D341Med (cell line): ENCODE measurements at places on chromosomes 5 and 9.

DNA sequence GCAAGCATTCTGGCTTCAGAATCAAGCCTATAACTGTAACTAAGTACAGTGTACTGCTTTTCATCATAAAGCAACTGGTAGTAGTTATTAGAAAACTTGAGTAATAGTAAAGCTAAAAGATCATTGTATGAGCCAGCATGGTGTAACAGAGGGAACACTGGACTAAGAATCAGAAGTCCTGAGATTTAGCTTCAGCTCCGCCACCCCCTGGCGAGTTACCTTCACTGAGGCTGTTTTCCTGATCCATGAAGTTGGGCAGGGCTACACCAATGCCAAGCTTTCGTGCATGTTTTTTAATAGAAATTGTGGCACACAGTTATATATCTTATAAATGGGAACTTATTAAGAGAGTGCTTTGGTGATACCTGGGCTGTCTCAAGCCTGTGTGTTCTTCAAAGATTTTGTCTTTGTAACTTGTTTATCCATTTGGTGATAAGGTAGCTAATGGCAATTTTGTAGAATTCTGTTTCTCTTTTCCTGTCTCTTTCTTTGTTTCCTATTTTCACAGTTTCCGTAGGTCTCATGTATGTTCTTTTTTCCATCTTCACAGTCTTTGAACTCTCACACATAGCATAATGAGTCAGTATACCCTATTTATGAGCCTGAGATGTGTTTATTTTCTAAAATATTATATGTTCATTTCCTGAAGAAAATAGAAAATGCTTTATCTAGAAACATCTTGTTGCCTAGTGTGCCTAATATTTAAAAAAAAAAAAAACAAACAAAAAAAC, 102.3 kb downstream of the GDNF start:
- DNase-seq: no peak

GRCh38 chr5:16866273-16866672, 69.8 kb downstream of the MYO10 start:
- DNase-seq: no peak

GRCh38 chr5:177496727-177497291, 595 bp downstream of the PDLIM7 start:
- DNase-seq: peak; percentile 83

GRCh38 chr5:20469390-20469789, 481.4 kb upstream of the CDH18 start:
- DNase-seq: no peak

DNA sequence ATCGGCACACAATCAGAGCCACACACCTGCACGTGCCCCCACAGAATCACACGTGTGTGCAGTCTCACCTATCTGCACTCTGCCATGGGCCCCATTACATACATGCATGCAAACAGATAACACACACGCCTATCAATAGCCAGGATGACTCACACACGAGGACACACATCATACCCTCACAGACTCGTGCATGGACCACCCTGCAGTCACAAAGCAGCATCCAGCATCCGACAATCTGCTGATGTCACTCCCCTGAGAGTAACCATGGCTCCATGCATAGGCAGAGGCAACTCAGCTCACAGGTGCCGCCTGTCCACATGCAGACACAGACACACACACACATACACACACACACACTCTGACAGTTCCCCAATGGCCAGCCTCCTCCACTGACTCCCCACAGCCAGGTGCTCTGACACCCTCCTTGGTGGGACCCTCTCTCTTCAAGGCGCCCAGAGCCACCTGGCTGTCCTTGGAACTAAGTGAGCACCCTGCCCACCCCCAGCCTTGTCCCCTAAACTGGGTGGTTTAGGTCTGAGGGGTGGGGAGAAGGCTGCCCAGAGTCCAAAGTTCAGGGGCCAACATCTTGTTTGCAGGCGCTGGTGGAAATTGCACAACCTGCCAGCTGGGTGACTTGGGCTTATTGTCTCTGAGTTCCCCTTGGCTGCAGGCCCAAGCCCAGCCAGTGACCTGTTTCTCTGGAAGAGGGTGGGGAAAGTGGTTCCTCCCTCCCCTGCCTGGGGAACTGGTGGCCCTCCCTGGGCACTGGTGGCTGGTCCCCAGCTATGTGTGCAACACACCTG, 34.6 kb upstream of the NEK6 start:
- DNase-seq: no peak

- DNase-seq: no peak
These were observed 243.7 kb downstream of the CWC27 start for GRCh38 chr5:65012301-65012892.

- DNase-seq: peak; percentile 90
These were observed 136.5 kb upstream of the ABCA1 start for GRCh38 chr9:105064248-105065097.

- DNase-seq: no peak
These were observed 4.3 kb downstream of the MGAT4B start for GRCh38 chr5:179802207-179802883.

GRCh38 chr5:73110190-73110589, 10.2 kb upstream of the TMEM171 start:
- no peak for DNase-seq

DNA sequence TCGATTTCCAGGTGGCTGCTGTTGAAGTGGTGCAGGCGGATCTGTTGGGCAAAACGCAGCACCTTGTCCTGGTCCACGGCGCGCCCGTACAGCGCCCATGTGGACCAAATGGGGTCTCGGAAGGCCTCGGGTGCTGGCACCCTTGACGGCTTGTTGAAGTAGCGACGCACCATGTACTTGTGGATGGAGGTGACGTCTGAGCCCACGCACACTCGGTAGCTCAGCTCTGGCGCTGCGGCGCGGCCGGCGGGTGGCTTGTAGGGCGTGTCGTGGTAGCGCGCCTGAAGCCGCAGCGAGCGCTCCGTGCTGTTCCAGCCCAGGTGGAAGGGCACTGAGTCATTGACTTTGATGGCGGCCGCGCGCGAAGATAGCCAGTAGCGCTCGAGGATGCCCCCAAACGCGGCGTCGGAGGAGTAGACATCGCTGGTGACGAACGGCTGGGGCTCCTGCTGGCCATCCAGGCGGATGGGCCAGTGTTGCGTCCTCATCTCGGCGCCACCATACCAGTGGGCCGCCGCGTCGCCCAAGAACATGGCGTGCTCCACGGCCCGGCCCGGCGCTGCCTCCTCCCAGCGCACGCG, 4.7 kb downstream of the MYORG start:
- peak; percentile 10 for DNase-seq

DNA sequence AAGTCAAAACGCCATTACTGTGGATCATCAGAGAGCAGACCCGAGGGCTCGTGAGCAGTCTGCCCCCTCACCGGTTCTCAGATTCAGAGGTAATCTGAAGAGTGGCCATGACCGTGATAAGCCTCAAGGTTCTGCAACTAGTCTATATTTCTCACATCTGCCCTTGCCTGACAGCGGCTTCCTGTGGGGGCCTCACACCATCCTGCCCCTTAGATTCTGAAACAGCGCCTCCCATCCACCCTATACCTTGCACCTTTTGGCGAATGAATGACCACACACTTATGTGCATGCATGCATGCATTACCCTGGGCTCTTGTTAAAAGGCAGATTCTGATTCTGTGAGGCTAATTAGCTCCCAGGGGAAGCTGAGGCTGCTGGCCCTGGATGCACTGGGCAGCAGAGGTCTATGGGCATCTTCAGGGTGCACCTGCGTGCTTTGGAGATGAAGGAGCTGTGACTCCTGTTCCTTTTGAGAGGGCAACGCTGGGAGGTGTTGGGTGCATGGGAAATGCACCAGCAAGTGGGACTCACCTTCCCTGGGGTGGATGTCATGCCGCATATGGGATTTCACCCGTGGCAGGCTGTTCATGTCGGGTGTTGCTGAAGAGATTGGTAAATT, 7.8 kb upstream of the GADD45G start:
- no peak for DNase-seq

GRCh38 chr5:34660444-34660843, 4.3 kb downstream of the RAI14 start:
- no peak for DNase-seq

GRCh38 chr9:77588271-77588937, 59.7 kb downstream of the GNA14 start:
- no peak for DNase-seq

- no peak for DNase-seq
These were observed 63.1 kb downstream of the SH3TC2 start for GRCh38 chr5:148999741-149000140.

DNA sequence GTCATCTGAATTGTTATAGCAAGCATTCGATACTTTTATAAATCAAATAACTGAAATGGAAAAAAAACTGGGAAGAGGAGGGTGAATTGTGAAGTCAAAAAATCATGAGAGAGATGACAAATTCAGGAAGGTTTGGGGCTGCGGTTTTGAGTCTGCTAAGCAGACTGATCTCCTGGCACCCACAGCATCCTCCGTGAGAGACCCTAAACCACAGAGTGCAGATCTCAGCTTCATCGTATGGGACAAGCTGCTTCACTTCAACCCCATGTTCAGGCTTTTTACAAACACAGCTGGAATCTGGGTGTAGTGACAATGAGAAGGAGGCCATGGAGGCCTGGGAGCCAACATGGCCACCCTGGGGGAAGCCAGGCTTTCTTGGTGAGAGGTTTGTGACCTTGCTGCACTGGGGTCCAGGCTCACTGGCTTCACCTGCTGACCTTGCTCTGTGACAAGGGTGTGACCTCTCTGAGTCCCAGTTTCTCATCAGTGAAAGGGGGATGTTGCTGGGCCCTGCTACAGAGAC, 19.4 kb downstream of the USP20 start:
- DNase-seq: no peak

DNA sequence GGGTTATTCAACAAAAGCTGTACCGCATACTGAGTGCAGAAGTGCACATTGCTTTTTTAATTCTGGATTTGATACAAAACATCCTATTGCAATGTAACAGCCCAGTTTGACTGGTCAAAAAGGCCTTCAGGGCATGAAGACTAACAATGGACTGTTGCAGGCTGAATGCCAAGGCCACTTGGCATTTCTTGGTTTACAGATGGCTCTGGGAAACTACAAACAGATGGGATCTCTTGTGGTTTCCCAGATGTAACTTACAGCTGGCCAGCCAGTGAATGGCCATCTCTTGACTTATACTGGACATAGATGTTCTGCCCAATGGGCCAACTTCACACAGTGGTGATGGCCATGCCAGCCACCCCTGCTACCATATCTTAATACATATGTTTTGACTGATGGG, 36.8 kb downstream of the UGT3A2 start:
- DNase-seq: no peak

DNA sequence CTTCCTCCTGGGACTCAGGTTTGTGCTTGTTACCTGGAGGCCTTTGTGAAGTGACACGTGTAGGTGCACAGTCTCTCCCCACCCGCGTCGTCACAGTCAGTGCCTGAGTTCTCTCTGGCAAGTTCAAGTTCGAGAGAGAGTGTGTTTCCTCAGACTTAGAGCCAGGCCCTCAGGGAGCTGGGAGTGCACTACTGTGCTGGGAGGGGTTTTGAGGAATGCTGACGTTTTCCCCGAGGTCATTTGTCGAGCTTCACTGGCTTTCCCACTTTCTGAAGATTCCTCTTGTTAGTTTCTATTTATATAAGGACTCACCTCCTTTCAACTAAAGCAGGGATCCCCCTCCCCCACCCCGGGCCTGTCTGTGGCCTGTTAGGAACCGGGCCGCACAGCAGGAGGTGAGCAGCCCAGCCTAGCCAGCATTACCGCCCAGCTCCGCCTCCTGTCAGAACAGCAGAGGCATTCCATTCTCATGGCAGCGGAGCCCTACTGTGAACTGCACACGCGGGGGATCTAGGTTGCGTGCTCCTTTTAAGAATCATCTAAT, 209.2 kb downstream of the DIRAS2 start:
- no peak for DNase-seq

DNA sequence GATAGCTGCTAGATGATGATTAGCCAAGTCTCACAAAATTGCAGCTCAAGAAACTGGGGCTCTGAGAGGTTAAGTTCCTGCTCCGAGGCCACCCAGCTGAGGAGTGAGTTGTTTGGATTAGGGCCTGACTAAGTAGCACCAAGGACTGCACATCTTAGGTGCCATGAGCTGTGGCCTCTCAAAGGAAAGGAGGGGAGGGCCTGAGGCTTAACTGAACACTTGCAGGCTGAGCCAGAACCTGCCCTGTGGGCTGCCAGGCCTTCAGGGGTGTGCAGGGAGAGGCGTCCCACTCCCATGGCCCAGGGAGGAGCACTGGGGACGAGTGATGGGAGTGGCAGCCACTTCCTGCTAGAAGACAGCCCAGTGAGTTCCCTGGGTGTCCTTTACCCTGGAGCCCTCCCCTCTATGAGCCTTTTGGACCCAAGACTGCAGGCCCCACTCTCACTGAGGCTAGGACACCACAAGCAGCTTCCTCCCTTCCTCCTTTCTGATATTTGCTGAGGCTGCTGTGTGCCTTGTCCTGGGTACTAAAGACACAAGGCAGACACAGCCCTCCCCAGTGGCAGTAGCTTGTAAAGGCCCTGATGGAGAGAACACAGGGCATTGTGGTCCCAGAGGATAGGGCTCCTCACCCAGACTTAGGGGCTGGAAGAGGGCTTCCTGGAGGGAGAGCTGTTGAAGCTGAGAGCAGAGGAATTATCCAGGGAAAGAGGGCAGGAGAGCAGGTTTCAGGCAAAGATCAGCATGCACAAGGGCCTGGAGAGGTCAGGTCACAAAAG, 22.1 kb downstream of the LMX1B start:
- DNase-seq: no peak

DNA sequence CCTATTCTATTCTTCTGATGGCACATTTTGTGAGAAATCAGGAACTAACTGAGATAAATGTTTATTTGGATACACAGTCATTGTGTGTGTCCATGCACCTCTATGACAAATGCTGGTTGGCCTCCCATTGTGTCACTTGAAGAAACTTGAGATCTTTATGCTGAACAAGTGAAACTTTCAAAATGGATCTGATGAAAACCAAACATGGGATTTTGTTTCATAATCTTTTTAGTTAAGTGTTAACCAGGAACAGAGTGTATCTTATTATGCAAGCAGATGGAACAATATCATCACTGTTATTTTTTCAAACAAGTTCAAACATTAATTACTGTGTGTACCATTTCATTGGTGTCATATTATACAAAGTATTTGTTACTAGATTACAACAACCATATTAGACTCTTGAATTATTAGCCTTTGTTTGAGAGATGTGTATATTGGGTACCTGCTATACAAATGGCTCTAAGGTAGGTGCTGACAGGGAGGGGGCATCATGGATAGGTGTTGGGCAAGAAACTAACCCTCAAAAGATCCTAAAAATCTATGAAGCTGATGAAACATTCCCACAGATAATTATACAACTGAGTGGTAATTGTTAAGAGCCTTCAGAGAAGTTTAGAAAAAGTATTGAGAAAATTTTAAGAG, 159.8 kb downstream of the PALM2AKAP2 start:
- no peak for DNase-seq

- no peak for DNase-seq
These were observed 389.0 kb upstream of the GRIA1 start for GRCh38 chr5:153101235-153102180.

GRCh38 chr9:20340511-20340861, 281.8 kb downstream of the MLLT3 start:
- DNase-seq: no peak

- no peak for DNase-seq
These were observed 6.8 kb downstream of the TRIM7 start for GRCh38 chr5:181198106-181198685.

DNA sequence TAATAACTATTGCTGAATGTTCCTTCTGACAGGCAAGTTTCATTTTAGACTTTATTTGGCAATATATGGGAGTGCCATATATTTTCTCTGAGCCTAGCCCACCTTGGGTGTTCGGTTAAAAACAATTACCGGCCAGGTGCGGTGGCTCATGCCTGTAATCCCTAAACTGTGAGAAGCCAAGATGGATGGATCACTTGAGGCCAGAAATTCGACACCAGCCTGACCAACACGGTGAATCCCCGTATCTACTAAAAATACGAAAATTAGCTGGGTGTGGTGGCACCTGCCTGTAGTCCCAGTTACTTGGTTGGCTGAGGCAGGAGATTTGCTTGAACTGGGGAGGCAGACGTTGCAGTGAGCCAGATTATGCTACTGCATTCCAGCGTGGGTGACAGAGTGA, 47.9 kb downstream of the TNFSF15 start:
- no peak for DNase-seq
